ENCODE measurements at places on chromosomes 11 and 22.

GRCh38 chr22:29031227-29032011 lies 30.2 kb downstream of the C22orf31 start:
- DNase-seq, result no peak

- DNase-seq, result no peak
Measured at GRCh38 chr11:35761899-35762298, 99.3 kb downstream of the TRIM44 start.

DNA sequence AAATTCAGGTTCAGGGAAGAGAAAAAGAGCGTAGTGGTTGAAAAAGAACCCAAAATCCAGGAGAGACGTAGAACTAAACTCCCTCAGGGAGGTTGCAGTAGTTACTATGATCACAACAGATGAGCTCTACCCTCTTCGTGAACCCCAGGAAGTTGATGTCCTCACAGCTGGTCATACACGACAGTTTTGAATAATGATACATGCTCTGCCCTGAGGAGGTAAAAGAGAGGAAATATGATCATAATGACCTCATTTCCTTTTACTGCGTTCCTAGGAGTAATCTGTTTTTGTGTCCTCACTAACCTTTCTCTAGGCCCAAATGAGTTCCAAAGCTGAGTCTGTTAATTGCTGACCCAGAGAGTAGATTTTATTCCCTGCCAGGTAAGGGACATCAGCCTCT lies 1.3 kb downstream of the PATE2 start:
- DNase-seq, result no peak

GRCh38 chr11:7872890-7873289 lies 58.2 kb downstream of the OR10A6 start:
- DNase-seq, result no peak

DNA sequence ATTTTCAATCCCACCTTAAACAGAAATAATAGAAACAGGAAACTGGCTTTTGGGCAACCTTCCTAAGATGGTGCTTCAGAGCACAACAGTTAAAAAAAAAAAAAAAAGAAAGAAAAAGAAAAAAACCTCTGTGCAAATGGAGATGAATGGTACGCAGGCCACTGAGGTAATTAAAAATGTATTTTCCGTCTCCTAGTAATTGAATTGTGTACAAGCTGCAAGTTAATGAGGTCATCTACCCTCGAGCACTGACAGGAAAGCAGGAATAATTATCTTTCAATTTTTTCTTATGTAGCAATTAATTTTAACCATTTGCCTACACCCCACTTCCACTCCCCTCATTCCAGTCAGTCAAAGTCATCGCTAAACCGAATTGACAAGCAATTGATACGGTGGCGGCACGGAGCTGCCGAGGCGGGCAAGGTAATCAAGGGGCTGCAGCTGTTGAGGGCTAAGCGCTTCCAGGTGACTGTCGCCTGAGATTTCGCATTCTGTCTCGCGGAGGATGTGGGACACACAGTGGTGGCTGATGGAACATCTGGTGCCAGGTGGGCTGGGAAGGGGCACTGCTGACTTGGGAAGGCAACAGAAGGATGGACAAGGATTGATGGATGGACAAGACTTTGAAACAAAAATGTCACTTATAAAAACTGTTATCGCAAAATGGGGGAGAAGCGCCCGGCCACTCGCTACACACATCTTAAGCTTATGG lies 109.4 kb downstream of the RCN1 start:
- no peak for DNase-seq

DNA sequence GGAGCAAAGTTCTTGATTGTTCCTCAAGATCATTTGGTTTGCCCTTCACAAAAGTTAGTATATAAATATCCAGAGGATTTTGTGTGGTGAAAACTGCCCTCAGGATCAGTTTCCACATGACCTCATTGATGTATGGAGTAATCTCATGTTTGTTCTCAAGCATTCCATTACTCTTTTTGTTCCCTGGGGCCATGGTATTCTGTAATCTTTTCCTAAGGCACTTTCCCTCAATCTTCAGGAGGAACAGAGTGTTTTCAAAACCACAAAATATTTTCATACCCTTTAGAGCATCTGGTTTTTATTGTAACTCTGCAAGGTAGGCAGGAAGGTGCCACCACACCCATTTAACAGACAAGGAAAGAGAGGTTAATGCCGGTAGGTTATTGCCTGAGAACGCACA lies 99.6 kb downstream of the FAM181B start:
- DNase-seq, result no peak

DNA sequence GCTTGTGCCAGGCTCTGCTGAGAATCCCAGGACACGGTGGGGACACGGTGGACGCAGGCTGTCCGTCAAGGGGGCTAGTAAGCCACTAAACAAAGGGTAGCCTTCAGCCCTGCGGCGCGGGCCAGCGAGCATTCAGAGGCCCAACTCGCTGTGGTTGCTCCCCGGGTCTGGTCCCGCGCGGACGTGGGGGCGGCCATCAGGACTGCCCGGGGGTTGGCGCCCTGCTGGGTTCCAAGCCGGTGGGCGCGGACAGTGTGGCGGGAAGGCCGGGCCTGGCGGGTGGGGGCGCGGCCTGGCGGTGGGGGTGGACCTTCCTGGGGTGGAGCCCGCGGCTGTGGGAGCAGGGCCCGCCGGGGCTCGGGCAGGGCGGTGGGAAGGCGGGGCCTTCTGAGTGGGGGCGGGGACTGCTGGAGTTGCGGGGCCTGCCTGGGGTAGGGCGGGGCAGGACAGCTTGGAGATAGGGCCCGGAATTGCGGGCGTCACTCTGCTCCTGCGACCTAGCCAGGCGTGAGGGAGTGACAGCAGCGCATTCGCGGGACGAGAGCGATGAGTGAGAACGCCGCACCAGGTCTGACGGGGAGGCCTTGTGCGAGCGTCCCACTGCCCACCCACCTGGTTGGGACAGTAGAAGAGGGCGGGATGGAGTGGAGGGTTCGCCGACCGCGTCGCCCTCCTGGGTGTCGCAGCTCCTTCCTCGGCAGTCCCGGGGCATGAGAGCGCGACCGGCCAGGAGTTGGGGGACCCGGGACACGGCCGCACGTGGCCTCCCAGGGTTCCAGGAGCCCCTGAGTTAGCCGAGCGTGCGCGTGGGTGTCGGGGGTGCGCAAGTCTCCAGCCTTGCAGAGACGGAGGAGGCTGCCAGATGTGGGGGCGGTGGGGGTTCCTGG lies at the start of gene SERHL2:
SERHL2 (plus strand) TSS at position 482 of the 887 bp plus-strand sequence; CDS start at position 547, 65 bp downstream.
- DNase-seq, result peak; percentile 89

- no peak for DNase-seq
Measured at GRCh38 chr22:46851941-46852340, 89.5 kb downstream of the TBC1D22A start.

GRCh38 chr11:112881461-112881860 lies 79.8 kb upstream of the NCAM1 start:
- no peak for DNase-seq

- peak; percentile 6 for DNase-seq
Measured at GRCh38 chr11:20337526-20338154, 25.9 kb upstream of the HTATIP2 start.

DNA sequence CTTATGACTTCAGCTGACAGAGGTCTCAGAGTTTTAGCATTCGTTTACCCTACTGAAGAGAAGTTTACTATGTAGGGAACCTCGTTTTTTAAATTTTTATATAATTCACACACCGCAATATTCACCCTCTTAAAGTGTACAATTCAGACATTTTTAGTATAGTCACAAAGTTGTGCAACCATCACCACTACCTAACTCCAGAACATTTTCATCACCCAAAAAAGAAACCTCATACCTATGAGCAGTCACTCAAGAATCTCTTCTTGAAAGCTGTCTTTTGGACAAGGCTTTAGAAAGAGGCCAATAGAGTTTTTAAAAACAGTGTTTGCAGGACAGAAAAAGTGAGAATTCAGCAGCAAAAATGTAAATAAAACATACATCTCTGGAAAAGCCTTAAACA lies 39.5 kb upstream of the CLNS1A start:
- no peak for DNase-seq

- peak; percentile 87 for DNase-seq
Measured at GRCh38 chr11:67613960-67614715, 7.4 kb downstream of the NDUFV1 start.

- DNase-seq, result no peak
Measured at GRCh38 chr11:17476317-17477083, at the start of gene ABCC8. TSS of gene ABCC8 (minus strand) at chr11:17476845. CDS start at chr11:17476776, 69 bp downstream.

DNA sequence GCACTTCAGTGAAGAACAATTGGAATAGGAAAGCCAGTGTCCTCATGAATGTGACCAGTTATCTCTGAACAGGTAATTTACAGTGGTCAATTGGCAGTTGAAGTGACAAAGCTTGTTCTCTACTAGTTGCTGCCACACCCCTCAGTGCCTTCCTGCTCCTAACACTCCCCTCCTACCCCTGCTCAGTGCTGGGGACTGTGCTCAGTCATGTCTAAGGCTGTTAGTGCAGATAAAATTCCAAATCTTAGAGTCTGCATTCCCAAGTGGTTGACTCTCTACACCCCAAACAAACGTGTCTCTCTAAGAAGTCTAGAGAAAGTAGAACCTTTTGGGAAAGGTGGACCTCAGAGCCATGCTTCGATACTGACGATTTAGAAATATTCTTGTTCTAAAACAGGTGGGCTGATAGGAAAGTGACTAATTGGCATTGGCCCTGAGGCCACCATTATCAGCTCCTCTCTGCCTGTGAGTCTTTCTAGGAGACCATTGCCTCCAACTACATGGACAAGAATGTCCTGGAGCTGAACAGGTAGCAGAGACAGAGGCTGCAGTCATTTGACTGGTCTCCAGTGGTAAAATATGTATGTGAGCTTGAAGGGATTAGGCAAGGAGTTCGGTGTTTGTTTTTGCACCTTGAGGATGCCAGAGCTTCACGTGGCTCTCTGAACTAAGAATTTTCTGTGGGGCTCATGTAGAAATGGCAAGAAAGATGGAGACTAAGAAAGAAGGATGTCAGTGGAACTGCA lies 22.1 kb upstream of the NNMT start:
- DNase-seq, result no peak

DNA sequence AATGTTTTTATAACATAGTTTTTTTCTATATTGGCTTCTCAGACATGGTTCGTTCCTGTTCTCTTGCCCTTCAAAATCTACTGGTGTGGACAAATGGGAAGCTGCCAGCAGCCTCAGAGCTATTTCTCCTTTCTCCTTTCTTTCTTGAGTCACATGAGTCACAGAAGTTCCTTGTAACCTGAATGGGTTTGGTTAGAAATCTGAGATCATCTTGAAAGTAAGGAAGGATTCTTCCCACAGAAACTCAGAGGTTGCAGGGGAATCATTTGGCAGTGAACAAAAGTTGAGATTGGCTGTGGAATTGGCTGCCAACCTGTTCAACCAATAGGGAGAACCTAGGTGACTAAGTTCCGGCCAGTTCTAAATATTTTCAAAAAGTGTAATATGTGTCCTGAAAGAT lies 12.5 kb downstream of the PLET1 start:
- DNase-seq, result no peak

- DNase-seq, result no peak
Measured at GRCh38 chr11:66237867-66238266, 30.6 kb upstream of the RAB1B start.

DNA sequence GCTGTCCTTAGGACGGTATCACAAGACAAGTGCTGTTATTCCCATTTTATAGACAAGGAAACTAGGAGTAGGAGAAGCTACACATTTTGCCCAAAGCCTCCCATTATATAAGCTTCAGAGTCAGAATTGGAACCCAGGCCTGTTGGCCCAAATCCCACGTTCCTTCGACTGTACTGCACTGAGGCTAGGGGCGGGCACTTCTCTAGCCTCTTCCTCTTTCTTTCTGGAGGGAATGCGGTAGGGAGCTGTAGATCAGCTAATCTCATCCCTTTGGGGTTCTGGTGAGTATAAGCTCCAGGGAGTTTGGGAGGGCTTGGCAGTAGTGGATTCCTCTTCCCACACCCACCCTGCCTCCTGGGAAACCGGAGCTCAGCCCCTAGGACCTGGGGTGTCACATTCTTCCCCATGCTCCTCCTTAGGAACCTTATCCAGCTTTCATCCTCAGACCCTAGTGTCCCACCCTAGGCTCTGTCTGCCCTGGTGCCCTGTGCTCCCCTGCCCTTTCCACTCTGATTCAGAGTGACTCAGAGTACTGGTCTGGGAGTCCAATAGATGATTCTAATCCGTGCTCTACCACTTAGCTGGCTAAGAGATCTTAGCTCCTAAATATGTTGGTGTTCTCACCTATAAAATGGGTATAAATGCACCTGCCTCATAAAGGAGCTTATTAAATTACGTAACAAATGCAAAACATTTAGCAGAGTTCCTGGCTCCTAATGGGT lies 29.3 kb downstream of the PHLDB1 start:
- DNase-seq, result no peak

DNA sequence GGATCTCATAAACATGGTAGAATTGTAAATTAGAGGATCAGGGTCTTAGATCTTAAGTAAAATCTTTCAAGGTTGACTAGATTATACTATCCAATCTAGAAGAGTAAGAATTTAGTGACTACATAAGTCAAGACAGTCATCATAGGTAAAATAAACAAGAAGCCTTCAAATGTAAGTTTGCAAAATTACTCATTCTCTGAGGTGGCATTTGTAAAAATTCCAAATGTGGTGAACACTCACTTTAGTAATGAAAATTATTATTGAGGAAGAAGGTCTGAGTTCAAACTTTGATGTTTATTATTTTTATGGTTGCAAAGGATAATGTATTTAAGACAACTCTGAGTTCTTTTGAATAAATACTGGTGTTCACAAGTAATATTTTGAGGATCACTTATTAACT lies 4.6 kb downstream of the HYLS1 start:
- DNase-seq, result no peak

- no peak for DNase-seq
Measured at GRCh38 chr11:76630600-76631281, 39.8 kb downstream of the LRRC32 start.

GRCh38 chr11:134393638-134394037 lies 18.4 kb downstream of the B3GAT1 start:
- DNase-seq, result no peak

DNA sequence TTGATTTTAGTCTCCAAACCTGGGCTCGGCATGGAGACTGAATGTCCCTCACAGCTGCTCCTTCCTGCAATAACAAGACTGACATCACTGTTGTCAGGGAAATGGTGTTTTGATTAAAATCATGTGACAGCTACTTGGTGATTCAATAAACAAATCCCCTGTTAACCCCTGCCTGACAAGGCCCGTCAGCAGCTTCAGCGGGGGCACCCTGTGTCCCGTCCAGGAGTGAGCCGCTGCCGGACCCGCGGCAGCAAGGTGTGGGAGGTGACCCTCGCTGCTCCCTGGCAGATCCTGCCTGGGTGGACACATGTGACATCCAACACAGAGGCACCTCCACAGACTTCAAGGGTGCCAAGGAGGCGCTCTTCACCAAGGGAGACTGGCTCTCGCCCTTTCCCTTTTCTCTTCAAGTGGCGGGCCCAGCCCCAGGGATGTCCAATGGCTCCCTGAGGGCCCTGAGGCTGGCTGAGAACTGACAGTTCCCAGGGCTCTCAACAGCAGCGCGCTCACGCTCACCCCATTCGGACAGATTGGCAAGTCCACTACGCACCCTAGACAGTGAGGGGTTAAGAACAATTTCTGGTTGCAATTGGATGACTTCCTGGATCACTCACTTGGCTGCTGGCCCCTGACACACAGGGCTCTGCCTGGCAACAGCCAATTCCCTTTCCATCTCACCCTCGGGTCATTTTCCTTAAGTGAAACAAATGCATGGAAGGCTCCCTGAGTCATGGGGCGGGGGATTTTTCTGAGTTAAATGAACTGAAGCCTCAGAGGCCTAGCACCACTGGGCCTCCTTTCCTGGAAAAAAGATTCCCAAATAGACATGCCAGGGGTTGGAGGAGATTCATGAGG lies 30.7 kb downstream of the PPP2R1B start:
- DNase-seq, result no peak

- no peak for DNase-seq
Measured at GRCh38 chr11:8838248-8838647, 72.7 kb upstream of the AKIP1 start.

Measured in activated naive CD4-positive, alpha-beta T cell treated with anti-CD3 and anti-CD28 coated beads, Interleukin-2, amount 50 U/mL, for 72 hours (primary cell).